Myometrial cell (primary cell): ENCODE measurements at places on chromosomes 6 and 20. TPM values are rescaled to one million over a fixed set of nuclear protein-coding genes. Genes with fewer than 3 reads are reported as not detected.

KCNG1 gene
- 50.0 and 58.2 TPM in 2 replicates for total RNA-seq

BPI gene
- not detected in 2 replicates for total RNA-seq

RPS10 gene
- 3,823 and 5,765 TPM in 2 replicates for total RNA-seq

TMEM14A gene
- 45.6 and 50.0 TPM in 2 replicates for total RNA-seq

EFCAB8 gene
- total RNA-seq, result not detected in 2 replicates

TMEM200A gene
- 6.6 and 7.3 TPM in 2 replicates for total RNA-seq

VARS2 gene
- total RNA-seq, result 17.9 and 20.8 TPM in 2 replicates

RAET1G gene
- 0.71 and 1.7 TPM in 2 replicates for total RNA-seq

FABP7 gene
- total RNA-seq, result not detected in 2 replicates
